ENCODE measurements at places on chromosomes 1 and 21.

- DNase-seq, result no peak
Measured at GRCh38 chr1:196550731-196551130, 57.5 kb downstream of the KCNT2 start.

GRCh38 chr21:36575306-36575705, 95.4 kb upstream of the CLDN14 start:
- no peak for DNase-seq

DNA sequence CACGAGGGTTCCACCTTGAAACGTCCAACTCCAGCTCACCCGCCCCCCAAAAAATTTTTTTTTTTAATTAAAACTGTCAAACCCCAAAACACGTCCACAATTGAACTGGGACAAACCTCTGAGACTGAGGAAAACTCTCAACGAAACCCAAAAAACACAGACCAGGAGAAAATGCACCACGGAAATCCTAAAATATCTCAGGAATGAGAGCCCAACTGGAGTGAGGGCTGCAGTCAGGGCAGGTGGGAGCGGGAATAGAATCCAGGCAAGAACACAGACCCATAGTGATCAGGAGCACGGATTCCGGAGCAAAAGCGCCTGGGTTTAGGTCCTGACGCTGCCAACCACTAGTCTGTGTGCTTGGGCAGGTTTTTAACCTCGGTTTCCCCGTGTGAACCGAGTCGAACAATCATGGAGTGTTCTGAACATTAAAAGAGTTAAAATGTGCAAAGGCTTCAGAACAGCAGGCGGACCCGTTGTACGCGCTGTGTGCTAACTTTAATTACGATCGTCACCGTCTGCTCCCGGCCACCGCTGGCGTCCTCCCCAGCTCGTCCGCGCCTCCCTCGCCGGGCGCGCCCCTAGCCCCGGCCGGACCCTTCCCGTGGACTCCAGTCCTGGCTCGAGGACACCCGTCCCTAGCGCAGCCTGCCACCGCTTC, 624 bp downstream of the ARHGAP29 start:
- DNase-seq, result no peak

- no peak for DNase-seq
Measured at GRCh38 chr1:196302981-196303380, 305.3 kb downstream of the KCNT2 start.

GRCh38 chr21:33391656-33392055, 11.6 kb upstream of the IFNGR2 start:
- no peak for DNase-seq

- DNase-seq, result no peak
Measured at GRCh38 chr1:168453056-168453455, 90.7 kb downstream of the XCL2 start.

DNA sequence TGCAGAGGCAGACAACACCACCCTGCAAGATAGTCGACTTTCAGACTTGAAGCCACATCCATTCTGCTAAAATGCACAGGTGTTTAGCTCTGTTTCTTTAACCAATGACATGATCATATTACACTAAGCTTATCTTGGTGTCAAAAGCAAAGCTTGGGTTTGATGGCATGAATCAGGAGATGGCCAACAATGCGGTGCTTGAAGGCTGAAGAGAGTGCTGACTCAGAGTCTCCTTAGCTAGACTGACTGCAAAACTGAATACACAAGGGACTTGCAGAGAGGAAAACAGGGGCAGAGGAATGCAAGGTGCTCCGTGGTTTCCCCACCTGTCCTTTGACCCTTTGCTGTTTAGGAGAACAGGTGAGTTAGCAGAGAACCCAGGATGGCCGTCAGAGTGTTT, 262.6 kb downstream of the SIPA1L2 start:
- DNase-seq, result no peak

DNA sequence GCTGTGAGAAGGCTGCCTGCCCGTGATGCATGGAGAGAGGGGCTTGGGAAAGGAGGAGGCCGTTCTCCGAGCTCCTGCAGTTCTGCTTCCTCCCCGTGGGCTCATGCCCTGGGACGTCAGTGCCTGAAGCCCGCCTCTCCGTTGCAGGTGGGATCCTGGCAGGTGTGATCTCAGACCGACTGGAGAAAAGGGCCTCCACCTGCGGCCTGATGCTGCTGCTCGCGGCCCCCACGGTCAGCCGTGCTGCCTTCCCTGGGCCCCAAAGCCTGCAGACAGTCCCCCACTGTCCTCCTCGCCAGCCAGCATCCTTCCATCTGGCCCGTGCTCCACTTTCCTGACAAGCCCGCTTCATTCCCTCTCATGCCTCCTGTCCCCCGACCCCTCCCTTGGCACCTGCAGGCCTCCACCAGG, 50.9 kb downstream of the SLC37A1 start:
- DNase-seq, result no peak

DNA sequence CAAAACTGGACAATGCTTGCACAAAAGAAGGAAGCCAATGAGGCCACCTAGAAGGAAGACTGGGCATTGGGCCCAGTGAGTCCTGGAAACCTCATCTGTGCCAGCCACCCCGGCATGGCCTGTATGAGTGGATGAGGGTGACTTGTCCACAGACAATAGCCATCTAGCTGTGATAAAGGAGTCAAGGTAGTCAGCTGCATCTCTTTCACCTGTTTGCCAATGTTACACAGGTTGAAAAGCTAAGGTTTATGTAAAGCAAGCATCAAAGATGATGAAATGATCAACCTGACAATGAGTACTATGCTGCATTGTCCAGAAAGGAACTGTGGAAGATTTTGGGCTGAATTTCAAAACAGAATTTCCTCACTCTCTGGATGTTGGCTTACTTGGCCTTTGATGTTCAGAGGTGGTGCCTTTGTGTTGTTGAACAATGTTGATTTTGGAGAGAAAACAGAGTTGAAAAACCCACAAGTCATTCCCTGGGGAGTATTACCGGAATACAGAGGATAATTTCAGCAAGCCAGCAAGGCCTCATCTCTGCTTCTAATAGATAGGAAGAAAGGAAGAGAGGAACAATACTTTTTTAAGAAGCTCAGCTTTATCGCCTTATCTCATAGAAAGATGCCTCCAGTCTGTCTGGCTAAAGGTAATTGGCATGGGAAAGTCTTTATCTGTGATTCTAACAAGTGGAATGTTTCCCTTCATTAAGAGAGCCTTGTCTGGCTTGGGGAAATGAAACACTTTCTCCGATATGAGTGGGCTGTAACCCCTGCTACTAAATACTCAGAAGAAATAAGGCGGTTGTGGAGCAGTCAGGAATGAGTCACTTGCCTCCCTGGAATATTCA, 11.4 kb upstream of the SELE start:
- DNase-seq, result no peak

- no peak for DNase-seq
Measured at GRCh38 chr1:200306944-200307754, 102.7 kb downstream of the ZNF281 start.

- DNase-seq, result no peak
Measured at GRCh38 chr1:8378981-8379470, 61.1 kb downstream of the SLC45A1 start.

DNA sequence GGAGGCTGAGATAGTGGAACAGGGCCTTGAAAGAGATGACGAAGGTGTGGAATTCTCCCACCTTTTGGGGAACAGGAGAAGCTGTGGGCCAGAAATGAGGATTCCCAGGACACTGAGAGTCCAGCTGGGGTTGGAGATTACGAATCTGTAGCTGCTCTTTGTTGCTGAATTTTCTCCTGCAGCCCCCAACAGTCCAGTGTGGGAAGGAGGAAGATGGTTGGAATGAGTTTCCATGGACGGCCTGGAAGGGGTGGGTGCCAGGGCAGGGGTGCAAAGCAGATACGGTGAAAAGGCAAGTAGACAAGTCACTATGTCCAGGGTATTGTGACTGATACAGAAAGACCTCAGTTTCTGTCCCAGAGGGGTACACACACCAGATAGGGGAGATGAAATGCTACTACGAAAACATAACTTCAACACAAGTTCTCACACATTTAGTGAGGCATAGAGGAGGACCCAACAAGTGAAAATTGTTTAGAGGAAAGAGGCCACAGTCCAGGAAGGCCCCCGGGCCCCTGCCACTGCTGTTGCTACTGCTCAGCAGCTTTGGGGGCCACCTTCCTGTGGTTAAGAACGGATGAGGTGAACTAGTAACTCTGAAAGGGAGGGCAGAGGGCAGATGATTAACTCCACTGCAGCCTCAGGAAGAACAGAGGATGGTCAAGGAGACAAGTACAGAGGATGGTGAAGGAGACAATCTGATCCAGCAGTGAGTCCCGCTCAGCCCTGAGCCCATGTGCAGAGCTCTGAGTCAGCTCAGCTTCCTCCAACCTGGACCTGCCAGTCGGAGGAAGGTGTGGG, 7.3 kb downstream of the CD244 start:
- no peak for DNase-seq

DNA sequence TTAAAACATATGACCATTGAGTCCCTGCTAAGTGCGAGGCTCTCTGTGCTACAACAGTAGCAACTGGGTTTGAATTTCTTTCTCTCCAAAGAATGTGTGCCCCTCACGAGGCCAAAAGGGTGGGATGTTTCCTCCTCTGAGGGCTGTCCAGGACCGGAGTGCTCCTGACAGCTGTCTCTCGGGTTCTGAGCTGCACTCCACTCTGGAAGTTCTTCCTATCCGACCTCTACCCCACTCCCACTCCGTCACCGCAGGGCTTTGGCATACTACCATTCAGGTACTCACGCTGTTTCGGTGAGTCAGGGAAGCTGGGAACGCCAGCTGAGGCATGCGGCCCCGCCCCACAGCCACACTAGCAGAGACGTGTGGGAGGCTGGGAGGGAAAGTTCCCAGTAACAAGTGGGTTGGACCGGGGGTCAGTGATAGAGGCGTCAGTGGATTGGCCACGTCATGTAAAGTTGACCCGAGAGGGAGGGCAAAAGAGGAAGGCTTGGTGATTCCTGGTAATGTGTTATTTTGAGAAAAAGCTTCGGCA, 705 bp upstream of the SLC50A1 start:
- DNase-seq, result peak; percentile 61

- no peak for DNase-seq
Measured at GRCh38 chr1:22557341-22557950, 5.8 kb upstream of the EPHA8 start.

DNA sequence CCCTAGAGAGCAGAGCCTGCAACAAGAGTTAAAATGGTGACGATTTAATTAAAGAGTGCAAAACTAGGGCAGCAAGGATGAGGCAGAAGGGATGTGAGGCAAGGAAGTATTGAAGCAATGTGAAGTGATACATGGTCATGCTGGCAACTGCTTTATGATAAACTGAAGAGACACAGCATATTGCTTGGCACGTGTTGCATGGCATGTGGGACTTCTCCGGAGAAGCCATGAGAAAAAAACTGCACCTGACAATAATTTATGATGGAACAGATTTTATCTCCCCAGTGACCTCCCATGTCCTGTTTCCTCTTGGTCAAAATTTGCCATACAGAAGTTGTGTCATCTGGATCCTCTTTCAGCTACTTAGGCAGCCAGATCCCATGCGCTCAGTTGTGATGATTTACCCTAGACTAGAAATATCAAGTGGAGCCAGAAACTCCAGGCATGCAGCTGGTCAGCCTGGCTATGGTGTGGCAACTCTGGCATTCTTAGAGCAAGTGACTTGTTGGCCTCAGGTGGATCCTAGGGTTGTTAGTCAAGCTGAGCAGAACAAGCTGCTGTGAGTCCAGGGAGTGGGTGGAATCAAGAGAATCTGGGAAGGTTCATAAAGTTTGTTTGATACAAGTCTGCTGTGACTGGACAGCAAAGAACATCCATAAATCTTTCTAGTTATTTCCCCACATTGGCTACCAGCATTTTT, 611.4 kb upstream of the USP24 start:
- DNase-seq, result no peak

DNA sequence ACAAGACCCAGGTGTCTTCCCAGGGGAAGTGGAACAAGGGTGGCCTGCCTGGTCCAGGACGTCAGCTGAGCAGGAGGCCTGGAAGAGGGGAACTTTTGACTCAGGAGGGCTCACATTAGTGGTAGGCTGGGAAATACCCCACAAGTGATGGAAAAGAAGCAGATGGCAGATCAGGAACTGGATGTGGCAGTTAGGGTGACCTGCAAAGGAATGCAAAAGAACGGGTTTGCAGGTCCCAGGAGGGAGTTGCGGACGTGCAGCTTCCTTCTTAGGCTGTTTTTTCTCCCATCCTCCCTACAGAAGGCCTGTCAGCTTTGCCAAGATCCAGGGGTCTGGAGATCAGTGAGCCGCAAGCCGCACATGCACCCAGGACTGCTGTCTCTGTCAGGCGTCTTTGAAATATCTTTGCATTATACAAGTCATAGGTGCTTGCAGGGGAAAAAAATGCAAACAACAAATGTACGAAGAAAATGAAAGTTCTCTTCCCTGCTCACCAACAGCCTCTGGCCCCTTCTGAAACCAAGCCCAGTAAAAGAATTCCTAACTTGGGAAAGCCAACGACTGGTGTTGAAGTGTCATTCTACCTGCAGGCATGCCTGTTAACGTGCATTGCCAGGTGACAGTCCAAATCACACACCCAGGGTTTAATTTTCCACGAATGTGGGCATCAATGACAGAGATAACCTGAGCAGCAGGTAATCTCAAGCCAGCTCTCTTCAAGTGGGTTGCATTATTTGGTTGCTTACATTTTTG, 34.4 kb downstream of the NENF start:
- DNase-seq, result no peak

DNA sequence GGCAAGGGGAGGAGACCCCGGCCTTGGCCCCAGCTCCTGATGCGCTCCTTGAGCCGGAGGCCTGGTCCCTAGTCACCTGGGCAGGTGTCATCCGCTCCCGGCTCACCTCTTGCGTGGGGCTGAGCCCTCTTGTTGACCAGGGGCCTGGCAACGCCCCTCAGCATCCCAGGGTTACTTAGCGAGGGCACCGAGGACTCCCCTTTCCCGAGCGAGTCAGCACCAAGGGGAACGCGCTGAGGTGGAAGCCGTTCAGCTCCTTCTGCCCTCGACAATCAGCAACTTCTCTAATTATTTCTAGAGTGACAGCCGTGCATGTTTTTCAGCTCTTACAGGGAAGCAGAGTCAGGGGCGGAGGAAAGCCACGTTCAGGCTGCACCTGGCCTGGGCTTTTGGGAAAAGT, 522 bp downstream of the SLC45A1 start:
- DNase-seq, result no peak
